ENCODE measurements at places on chromosomes 3 and 15.

- ATAC-seq: no peak
These were observed 14.3 kb upstream of the TNFAIP8L3 start for GRCh38 chr15:51108933-51109550.

DNA sequence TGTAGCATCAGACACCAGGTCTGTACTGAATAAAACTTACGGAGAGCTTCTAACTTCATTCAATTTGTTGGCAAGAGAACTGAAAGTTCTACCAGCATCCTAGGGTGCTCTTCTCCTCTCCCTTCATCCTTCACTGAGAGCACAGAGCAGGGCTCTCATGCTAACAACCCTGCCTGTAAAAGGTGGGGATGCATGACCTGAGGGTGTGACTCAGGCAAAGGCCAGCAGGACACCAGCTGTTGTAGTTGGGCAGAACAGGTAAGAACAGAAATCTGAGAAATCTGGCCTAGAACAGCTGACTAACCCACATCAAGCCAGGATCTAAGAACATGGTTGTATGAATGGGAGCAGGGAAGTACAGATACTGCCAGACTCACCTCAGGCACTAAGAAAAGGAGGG is 64.2 kb downstream of the MYLK start:
- ATAC-seq: no peak

DNA sequence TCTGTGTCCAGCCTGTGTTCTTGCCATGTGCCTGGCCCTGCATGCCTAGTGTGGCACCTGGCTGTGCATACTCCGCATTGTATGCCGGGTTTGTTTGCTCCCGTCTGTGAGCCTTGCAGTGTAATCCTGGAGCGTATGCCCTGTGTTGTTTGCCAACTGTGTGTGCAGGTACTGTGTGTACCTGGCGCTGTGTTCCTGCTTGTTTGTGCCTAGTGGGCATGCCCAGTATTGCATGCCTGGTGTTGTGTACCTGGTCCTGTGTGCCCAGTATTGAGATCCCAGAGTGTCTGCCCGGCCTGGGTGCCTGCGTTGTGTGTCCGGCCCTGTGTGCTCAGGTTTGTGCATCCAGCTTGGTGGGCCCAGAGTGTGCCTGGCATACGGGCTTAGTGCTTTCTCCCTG is 54.5 kb upstream of the CHRNA7 start:
- ATAC-seq: no peak

DNA sequence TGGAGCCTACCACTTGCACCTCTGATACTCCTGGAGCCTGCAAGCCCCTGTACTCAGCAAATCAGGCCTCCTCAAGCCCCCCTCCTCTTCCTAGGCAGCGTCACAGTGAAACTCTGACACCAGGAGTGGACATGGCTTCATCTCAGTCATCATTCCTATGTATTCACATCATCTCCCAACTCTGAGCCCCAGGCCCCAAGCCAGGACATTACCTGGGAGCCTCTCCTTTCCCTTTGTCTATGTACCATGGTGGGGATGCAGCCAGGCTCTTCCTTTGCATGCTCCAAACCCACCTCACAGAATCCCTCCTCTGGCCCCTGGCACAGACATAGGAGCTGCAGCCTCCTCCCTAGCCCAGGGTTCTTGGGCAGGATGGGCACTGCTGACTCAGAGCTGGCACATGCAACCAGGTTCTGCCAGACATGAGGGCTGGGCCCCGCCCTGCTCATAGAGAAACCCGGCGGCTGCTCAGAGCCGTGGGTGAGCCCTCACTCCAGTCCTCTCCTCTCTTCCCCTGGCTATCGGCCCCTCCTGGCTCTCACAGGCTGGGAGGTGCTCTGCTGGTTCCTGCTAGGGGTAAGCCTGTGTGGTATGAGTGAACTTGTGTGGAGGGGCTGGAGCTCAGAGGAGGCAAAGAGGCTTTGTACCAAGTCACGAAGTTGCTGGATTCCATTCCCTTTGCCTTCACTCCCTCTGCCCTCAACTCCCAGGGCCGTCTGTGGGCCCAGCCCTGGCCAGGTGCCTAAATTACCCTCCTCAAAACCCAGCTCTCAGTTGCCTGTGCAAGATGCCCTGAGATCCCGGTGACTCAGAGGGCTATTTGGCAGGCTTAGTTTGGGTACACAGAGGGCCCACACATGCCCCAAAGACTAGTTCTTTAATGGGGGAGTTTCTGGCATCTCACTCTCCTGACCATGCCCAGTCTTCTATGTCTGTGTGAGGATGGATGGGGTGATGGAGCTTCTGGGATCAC is 1.9 kb upstream of the PLCD1 start:
- peak; percentile 88 for ATAC-seq

DNA sequence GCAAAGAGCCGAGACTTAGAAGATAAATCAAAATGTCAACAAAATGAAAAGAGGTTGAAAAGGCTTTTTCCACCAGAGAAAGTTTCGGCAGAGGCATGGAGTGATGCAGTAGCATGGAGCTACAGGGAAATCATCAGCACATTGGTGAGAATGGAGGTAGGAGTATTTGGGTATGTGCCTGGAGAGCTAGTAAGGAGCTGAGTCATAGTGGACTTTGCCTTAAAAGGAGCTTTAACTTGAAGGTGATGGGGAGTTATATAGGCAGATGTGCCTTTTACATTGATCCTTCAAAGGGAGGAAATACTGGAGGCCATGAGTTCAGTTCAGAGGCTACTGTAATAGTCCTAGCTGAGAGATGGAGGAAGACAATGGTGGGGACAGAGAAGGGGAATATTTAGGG is 44.3 kb downstream of the IL5RA start:
- no peak for ATAC-seq

DNA sequence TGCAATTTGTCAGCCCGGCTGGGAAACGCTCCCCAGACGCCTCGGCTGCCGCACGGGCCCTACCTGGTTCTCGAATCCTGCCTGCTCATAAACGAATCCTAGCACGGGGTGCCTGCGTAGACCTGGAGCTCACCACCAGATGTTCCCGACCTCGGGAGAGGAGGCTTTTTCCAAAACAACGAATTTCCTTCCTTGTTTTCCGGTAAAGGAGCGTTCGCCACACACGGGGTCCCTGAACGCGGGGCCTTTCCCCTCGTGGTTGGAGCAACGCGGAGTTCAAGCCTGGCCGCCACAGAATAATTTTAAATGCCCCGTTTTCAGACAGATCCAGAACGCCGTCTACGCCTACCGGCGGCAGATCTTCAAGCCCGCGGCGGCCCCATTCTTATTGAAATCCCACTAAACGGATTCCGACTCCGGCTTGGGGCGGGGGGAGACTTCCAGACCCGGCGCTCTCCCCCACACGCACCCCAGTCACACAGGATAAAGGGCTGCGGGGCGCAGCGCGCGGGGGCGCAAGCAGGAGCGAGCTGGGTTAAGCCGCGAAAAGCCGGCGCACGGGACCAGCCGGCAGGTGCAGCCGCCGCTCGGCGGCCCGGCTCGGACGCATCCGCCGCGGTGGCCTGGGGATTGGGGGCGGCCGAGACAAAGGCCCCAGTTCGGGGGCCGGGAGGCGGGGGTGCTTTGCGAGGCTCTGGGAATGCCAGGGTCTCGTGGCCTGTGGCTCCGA is 895 bp downstream of the GATA2 start:
- no peak for ATAC-seq

DNA sequence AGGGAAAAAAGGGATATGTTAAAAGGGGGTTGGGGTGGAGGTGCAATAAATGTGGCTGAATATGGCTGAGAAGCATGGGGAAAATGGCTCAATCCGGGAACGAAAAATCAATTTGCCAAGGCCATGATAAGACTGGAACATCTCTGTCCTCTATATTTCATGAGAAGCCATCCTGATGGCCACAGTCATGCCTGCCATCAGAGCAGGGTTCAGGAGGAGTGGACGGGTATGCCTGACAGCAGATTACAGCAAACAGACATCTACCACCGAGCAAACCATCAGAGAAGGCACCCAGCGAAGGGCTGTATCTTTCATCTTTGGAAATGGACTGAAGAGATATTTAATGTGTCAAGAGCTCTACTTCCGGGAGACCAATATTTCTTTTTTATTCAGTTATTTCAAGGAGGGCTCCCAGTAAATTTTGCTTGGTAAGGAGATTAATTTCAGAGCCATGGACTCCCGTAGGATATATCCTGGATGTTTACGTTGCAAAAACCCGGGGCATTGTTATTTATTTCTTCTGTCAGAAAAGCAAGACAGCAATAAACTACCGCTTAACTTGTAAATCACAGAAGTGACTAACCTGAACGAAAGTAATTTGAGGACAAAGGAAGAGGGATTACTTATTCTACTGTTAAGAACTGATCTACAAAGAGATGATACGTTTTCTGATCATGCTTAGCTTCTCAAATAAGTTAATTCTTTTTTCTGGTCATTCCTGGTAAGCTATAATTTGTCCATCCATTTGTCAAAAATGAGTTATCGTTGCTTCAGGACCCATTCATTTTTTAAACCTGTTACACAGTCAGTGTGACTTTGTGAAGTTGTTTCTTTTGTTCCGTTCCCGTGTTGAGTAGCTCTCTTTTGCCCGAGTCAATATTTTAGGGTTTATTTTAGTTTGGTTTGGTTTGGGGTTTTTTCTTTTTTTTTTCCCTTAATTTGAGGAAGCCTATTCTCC is 80.6 kb upstream of the CHD2 start:
- peak; percentile 28 for ATAC-seq
